Kidney (tissue), 22 donors: ENCODE measurements at places on chromosomes 3 and 15. TPM values are rescaled to one million over a fixed set of nuclear protein-coding genes. Genes with fewer than 3 reads are reported as not detected.

The PLA2G4E gene
- not detected for polyA plus RNA-seq

The SLC22A14 gene
- 0.75 TPM for polyA plus RNA-seq

DNA sequence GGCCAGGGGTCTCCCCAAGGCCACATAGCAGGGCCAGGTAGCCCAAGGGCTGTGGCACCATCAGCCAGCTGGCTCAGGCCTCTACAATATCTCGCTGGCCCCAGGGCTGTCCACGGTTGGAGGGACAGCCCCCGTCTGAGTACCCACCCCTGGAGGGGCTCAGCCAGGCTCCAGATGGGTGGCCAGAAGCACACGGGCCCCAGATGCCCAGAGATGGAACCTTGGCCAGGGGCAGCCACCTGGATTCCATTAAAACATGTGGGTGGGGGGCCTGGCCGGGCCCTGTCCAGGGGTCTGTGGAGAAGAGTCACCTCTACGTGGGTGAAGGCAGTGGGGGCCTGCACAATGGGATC is 8.4 kb downstream of the CSPG4 start:
- DNase-seq = no peak

- DNase-seq = no peak
Observed at GRCh38 chr3:182729903-182730674, 63.2 kb upstream of the ATP11B start.

DNA sequence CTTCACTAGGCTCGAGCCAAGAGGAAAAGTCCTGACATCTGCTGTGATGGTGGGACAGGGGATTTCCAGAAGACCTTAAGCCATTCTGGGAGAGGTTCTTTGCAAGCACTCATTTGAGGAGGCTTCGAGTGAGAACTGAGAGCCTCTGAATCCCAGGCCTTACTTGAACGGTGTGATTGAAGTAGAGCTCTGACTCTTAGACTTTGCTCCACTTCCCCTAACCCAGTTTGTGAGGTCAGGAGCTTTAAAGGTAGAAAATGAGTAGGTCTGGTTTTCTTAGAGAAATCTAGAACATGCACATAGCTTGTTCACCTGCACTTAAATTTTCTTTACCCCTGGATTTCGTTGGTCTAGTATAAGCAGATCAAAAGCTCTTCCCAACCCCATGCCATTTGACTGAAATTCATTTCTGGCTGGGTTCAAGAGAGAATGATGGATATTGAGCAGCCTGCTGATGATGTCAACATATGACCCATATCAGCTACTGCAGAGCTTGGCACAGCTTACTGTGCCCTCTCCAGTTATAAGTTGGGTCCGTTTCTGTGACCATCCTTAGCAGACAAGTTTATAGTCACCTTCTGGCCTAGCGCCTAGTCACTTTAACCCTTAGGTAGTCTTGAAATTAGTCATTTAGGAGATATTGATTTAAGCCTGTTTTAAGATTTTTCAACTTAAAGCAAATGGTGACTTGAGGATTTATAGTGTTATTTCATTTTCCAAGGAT is 229.2 kb upstream of the CHRM5 start:
- no peak for DNase-seq

DNA sequence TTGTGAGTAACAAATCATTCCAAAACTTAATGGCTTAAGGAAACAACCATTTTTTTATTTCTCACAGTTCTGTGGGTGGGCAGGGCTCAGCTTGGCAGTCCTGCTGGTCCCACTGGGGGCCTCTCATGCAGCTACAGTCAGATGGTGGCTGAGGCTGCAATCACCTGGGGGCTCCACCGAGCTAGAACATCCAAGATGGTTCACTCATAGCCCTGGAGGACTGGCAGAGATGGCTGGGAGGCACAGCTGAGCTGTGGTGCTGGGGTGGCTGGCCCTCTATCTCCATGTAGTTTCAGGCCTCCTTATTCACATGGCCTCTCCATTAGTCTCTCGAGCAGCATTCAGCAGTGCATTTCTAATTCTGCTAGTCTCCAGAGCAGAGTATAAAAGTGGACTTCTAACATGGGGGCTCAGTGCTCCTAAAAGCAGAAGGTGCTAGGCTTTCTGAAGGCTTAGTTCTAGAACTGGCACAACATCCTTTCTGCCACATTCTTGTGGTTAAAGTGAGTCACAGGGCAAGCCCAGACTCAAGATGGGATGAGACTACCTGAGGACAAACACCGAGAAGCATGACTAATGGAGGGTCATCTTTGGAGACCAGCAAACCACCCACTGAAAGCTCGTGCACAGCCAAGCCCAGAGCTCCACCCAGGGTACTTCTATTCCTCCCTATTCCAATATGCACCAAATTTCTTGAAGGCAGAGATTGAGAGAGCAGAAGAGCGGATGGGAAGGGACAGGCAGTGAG is 6.3 kb downstream of the CAV3 start:
- no peak for DNase-seq

- no peak for DNase-seq
Observed at GRCh38 chr3:167880183-167880582, 144.7 kb downstream of the SERPINI1 start.

DNA sequence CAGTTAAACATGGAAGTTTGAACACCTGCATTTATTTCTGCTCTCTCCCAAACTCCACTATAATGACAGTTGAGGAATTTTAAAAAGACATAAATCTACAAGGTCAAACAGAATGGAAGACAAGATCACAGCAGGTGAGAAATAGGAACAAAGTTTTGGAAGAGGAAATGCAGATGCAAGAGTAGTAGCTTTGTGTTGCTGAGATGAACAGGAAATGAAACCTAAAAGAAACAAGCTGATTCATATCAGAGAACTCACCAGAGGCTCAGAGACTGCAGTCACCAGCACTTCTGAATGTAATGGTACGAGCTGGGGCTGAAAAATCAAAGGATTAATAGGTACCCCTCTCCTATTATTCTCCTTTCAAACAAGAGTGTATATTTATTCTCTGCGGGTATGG is 459.9 kb downstream of the RAP2B start:
- no peak for DNase-seq

GRCh38 chr3:130576375-130577266 is 59.6 kb downstream of the COL6A6 start:
- DNase-seq = no peak

DNA sequence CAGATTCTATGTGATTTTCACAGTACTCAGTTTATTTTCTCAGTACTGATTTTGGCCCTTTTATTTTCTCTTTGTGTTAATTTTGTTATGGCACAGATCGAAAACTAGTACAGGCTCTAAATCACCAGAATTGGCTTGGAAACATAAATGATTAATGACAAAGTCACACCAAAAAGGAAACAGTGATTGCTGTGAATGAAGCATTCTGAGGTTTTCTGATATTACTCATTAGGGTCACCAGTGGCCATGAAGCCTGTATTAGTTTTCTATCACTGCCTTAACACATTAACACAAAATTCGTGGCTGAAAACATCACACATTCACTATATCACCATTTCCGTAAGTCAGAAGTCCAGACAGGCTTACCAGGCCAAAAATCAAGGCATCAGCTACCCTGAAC is 343.0 kb upstream of the THRB start:
- DNase-seq = no peak
